ENCODE measurements at places on chromosomes 1 and 21. TPM values are rescaled to one million over a fixed set of nuclear protein-coding genes. Genes with fewer than 3 reads are reported as not detected.
A peak's percentile ranks its signal among the peaks of the same experiment; 100 is the strongest.

DNA sequence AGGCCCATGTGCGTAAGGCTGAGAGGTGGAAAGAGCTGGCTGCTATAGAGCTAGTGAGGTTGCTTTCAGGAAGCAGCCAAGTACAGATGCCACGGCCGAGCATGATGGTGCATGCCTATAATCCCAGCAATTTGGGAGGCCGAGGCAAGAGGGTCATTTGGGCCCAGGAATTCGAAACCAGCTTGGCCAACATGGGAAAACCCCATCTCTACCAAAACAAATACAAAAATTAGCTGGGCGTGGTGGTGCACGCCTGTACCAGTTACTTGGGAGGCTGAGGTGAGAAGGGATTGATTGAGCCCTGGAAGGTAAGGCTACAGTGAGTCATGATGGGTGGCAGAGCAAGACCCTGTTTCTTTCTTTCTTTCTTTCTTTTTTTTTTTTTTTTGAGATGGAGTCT lies 2.7 kb downstream of the CCDC24 start:
- no peak for DNase-seq

- DNase-seq: peak; percentile 81
These were observed 521 bp upstream of the NADK start for GRCh38 chr1:1778663-1779319.

DNA sequence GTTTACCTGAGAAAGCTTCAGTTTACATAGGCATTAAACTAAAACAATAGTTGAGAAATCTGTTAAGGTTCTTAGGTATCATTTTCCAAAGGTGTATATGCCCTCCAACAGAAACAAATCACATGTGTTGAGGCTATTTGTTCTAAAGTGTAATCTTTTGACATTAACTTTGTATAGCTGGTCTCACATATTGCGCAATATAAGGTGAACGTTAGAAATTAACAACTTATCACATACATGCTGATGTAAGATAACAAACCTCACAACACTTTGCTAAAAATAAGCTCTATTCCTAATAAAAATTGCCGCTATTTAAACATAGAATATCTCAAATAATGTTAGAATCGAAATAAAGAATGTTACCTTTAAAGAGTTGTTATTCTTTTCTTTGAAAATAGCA lies 340.6 kb downstream of the SRGAP2C start:
- DNase-seq: no peak

GRCh38 chr21:26148071-26148839 lies 22.3 kb downstream of the APP start:
- DNase-seq: no peak

DNA sequence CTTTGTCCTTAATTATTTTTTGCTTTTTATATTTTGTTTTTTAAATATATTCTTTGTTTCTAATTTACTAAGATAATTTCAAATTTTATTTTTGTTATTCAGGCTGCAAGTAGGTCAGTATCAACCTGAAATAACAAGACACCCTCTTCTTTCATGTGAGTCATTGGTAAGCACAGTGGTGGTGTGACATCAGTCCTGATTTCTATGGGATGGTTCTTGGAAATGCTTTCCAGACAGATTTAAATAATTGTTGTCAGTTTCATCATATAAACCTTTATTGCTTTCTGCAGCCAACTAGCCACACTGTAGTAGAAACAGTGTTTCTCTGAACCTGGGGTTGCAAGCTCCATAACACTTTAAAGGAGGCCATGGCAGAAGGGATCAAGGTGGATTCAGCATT lies 157.5 kb upstream of the C21orf91 start:
- no peak for DNase-seq

GRCh38 chr1:94876362-94876761 lies 50.5 kb downstream of the CNN3 start:
- no peak for DNase-seq

DNA sequence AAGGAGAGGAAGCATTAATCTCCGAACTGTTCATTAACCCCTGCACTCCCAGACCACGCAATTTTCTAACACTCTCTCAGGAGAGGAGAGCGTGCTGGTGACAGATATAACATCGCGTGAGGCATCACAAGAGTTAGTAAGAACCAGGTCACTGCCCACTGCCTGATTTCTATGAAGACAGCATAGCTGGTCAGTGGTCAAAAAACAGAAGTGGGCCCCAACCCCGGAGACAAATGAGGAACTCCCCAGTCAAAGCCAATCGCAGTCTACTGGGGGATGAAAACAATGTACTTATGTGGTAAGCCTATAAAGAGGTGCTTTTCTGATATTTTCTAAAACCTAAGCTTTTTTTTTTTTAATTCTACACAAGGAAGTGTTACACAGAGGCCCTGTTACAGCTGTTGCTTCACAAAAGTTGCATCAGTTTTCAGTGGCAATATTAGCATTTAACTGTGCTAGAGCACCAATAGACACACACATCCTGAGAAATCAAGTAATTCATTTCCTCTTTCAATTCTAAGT lies 231.8 kb upstream of the IRF2BP2 start:
- no peak for DNase-seq

GRCh38 chr21:25997788-25998611 lies 172.6 kb downstream of the APP start:
- DNase-seq: no peak

GRCh38 chr1:82152356-82153271 lies 351.9 kb downstream of the ADGRL2 start:
- no peak for DNase-seq

- no peak for DNase-seq
These were observed 40.7 kb downstream of the NME7 start for GRCh38 chr1:169326956-169327268.

- DNase-seq: no peak
These were observed 38.5 kb upstream of the EFCAB14 start for GRCh38 chr1:46757247-46757955.

DNA sequence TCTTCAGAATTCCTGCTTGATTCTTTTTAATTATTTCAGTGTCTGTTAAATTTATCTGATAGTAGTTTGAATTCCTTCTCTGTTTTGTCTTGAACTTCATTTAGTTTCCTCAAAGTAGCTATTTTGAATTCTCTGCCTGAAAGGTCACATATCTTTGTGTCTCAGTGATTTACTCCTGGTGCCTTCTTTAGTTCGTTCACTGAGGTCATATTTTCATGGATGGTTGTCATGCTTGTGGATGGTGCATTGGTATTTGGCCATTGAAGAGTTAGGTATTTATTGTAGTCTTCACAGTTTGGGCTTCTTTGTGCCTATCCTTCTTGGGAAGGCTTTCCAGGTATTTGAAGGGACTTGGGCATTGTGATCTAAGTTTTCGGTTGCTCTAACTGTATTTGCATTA lies 267.9 kb downstream of the HHAT start:
- no peak for DNase-seq

DNA sequence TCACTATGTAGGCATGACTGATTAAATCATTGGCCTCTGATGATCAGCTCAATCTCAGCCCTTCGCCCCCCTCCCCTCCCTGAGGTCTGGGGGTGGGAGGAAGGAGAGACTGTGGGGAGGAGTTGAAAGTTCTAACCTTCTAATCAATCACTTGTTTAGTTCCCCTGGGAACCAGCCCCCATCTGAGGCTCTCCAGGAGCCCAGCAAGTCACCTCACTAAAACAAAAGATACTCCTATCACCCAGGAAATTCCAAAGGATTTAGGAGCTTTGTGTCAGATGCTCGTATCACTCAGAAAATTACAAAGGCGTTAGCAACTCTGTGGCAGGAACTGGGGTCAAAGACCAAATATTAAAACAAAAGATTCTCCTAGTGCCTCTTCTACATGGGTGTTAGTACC lies 21.6 kb downstream of the SYF2 start:
- DNase-seq: no peak

The CCDC28B gene
- total RNA-seq: 13.6 TPM

The SPRR1B gene
- not detected for total RNA-seq

The C21orf91 gene
- total RNA-seq: 101 TPM

The HNRNPCL1 gene
- not detected for total RNA-seq

The CLEC20A gene
- not detected for total RNA-seq

Measured in natural killer cell treated with Interleukin-12 subunit alpha and Interleukin-12 subunit beta and Interleukin-15 and Interleukin-18, amount 100 ng/mL, for 72 hours (primary cell).